ENCODE measurements at places on chromosomes 11 and 22. TPM values are rescaled to one million over a fixed set of nuclear protein-coding genes. Genes with fewer than 3 reads are reported as not detected.
A peak's percentile ranks its signal among the peaks of the same experiment; 100 is the strongest.

XKR3 gene
- not detected for total RNA-seq

GRCh38 chr11:118885831-118886565, 2.3 kb downstream of the CXCR5 start:
- no peaks in the 10 kb centered on the region for H3K27me3 ChIP-seq
- H3K36me3 ChIP-seq: peaks cover 2% of the 10 kb centered on the region
- H3K4me1 ChIP-seq: peaks cover 82% of the 10 kb centered on the region
- H3K27ac ChIP-seq: no peak overlapping the region

DNA sequence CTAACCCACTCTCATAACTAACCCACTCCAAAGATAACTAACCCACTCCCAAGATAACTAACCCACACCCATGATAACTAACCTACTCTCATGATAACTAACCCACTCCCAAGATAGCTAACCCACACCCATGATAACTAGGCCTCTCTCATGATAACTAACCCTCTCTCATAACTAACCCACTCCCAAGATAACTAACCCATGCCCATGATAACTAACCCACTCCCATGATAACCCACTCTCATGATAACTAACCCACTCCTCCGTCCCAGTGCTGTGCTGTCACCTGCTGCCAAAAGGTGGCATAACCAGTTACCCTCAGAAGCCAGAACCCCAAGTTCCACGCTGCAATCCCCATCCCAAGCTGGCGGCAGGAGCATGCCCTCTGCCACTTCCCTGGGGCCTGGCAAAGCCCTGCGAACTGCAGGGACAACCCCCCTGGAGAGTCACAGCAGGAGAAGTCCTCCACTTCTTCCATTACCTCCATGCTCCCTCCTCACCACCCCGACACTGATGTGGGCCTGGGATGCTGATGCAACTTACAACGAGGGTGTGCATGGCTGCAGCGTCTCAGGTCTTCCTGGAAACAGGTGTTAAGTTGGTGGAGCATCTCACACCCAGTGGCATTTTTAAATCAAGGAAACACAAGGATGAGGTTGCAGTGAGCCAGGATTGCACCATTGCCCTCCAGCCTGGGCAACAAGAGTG, 30.8 kb upstream of the CELSR1 start:
- H3K4me1 ChIP-seq: peaks cover 4% of the 10 kb centered on the region
- H3K4me3 ChIP-seq: no peak overlapping the region
- no peak for DNase-seq
- no peaks in the 10 kb centered on the region for H3K27me3 ChIP-seq

DNA sequence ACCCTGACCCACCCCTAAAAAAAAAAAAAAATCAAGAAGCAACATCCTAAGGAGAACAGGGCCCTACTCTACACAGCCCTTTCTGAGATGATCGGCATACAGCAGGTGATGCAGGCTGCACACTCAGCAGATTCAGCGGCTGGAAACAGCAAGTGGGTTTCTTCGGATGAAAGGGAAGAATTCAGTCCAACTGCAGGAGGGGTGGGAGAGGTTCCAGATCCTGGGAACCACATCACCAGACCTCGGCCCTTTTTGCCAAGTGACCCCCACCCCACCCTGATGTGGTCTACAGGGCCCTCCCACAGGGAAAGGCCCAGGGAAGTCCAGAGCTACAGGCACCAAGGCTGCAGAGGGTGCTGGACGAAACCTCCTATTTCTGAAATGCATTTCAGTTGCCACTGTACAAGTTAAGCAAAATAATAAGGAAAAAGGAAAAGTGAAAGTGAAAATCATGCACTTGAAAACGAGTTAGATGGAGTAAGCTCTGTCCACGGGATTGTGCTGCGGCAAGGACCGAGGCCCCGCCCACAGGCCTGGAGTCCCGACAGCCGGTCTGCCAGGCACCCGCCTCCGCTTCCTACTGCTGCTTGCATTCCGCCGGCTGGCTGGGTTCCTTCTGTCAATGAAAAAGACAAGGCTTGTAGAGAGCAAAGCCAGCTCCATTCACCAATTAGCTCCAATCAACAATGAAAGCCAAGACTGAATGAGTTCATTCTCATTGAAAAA, 16.0 kb upstream of the PHLDA2 start:
- H3K36me3 ChIP-seq: peaks cover 2% of the 10 kb centered on the region
- peak; percentile 43 for DNase-seq
- no peak overlapping the region for H3K4me3 ChIP-seq
- peak overlapping the region; percentile 86 for H3K27ac ChIP-seq

All from naive thymus-derived CD8-positive, alpha-beta T cell (primary cell).